Breast epithelium (tissue), 4 donors: ENCODE measurements at places on chromosomes 2 and 18. TPM values are rescaled to one million over a fixed set of nuclear protein-coding genes. Genes with fewer than 3 reads are reported as not detected.

The SLC38A11 gene
- 2.2 TPM for total RNA-seq

DNA sequence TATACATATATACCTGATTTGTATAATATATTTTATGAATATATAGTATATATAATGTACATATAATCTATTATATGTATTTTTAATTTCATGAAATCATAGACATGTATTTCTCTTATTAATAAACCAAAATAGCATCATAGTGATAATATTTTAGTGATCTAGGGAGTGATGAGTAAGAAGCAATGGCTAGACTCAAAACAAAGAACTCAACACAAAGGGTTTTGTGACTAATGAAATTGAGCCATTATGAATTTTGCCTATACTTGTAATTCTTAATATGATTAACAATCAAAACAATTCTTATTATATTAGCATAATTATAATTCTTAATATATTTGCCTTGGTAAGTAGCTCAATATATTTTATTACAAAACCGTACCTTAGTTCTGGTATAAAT is 1614.1 kb upstream of the TMEFF2 start:
- DNase-seq, result no peak

DNA sequence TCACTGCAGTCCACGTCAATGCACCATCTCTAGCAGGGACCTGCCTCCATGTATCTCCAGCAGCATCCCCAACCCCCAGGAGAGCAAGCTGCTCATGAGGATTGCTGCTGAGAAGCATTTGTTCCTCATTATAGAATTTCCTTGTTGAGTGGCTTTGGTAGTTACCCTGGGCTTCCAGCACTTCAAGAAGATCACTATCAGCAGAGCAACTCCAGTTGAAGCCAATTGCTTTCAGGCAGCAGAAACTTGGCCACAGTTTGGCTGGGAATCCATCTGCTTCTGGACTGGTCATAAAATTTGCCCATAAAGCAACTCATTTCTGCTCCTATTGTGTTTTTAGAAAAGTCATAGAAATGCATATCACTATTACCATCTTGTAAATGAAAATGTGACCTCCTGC is 17.4 kb downstream of the TRPM8 start:
- DNase-seq, result no peak

GRCh38 chr2:173751245-173751975 is 213.8 kb downstream of the SP3 start:
- no peak for DNase-seq

- no peak for DNase-seq
Measured at GRCh38 chr2:73922681-73923080, 4.0 kb upstream of the DGUOK start.

The UGT1A4 gene
- not detected for total RNA-seq

DNA sequence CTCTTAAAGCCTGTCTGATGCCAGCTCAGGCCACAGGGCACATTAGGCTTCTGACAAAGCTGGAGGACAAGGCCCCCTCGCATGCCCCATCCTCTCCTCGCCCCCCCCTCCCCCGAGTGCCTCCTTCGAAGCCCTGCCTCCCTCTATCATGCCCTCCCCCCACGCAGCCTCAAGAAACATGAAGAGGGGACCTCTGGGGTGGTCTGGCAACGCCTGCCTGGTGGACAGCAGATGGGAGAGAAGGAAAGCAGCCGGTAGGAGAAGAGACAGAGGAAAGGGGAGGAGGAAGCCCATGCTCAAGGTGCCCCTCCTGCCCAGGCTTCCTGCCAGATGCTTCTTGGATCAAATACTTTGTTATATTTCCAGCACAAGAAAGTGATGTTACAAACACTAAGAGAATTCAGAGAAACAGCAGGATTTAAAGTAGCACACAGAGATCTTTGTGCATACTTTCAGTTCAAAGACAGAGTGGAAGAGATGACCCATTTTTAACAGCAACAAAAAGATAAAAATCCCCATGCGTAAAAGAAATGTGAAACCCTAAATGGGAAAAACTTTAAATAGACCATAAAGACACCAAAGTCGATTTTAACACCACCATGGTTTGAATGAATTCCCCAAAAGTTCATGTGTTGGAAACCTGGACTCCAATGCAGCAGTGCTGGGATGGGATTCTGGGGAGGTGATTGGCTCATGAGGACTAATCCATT is 19.0 kb downstream of the BOK start:
- no peak for DNase-seq

The CDC42EP3 gene
- 35.7 TPM for total RNA-seq

The SOCS6 gene
- 17.9 TPM for total RNA-seq

The EGR4 gene
- not detected for total RNA-seq

DNA sequence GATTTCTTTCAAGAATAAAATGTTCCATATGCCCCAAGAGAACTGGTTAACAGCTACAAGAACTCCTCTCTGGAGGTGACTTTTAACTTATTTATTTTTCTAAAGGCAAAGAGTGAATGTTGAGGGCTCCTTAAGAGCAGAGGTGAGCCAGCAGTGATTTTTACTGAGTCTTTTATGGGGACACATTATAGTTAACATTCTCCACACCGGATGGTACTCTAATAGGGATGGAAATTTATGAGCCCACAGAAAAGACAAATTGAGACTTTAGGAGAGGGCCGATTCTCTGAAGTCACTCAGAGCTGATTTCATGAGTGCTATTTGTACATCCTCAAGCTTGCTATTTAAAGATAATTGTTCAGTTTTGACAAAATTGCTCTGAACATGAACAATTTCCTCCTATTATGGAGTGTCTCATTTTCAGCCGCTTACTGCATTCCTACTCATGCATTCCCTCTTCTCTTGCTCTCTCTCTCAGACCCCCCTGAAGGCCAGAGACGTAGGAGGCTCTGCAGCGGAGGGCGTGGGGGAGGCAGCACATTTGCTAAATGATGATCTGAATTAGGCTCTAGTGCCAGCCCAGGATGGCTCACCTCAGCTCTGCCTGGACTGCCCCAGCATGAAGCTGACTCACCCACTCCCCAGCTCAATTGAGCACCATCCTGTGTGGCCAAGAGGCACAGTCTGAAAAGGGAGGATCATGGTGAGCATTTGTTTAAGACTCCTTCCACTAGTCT is 5.9 kb upstream of the RPL37A start:
- no peak for DNase-seq

GRCh38 chr2:179019260-179019659 is 30.7 kb downstream of the CCDC141 start:
- no peak for DNase-seq

DNA sequence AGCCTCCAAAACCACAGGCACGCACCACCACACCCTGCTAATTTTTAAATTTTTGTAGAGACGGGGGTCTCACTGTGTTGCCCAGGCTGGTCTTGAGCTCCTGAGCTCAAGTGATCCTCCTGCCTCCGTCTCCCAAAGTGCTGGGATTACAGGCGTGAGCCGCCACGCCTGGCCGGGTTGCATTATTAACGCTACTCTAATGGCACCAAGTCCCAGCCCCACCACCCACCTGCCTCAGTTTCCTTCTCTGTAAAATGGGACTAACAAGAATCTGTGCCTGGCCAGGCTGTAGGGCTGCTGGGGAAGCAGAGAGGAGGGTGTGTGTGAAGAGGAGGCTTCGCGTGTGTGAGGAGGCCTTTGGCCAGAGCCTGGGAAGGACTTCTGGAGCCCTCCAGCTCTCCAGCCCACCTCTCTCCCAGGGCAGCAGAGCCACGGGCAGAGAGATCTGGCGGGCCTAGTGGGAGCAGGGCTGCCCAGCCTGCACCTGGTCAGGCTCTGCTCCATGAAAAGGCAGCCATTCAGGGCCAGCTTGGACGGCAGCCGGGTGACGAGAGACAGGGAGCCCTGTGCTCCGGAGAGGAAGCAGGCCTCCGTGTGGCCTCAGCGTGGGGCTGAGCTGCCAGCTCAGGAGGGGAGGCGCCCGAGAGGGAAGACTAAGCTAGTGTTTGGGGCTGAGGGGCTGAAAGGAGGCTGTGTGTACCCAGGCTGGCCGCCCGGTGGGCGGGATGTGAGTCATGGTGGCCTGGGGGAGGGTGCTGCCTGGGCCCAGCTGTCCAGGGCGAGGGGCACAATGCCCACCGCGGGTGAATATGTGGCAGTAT is 7.4 kb upstream of the B3GNT7 start:
- no peak for DNase-seq

The NT5DC4 gene
- not detected for total RNA-seq

DNA sequence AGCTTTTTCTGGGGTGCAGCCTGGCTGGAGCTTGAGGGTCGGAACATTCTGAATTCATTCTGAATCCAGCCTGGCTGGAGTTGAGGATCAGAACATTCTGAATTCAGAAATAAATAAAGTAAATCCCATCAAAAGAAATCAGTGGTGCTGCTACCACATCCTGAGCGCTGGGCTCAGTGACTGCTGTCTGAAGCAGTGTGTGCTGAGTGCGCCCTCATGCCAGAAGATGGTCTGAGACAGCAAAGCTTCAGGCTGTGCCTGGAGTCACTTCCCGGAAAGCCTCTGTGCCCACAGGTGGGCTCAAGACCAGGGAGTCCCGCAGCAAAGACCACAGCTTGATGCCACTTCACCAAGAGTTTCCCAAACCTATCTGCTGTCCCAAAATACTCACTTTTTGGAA is 187.9 kb downstream of the VAPA start:
- DNase-seq, result no peak

DNA sequence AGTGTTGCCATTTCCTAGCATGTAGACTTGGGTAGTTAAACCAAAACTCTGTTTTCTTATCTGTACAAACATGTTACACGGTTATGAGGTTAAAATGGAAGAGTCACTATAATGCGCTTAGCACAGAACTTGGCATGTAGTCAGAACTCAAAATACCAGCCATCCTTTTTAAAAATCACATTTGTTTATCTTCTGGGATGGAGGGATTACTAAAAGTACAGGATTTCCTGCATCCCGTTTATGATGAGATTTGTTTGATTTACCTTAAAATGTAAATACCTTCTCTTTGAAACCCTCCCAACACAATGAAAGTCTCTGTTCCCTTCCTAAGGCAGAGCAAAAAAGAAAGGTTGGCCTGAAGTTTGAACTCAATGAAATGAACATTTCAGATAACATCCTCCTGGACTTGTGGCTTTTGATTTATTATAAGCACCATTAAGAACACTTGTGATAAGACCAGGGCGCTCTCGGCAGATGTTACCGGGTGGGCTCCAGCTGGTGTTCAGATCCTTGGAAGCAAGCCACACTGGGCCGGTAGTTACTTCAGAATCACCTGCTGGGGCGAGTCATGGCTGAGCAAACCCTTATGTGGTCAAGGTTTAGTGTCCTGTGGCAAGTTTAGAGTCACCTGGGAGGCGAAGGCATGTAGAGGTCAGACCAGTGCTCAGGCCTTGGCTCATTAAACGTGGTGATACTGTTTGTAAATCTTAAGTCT is 105.7 kb downstream of the MGAT5 start:
- DNase-seq, result no peak

DNA sequence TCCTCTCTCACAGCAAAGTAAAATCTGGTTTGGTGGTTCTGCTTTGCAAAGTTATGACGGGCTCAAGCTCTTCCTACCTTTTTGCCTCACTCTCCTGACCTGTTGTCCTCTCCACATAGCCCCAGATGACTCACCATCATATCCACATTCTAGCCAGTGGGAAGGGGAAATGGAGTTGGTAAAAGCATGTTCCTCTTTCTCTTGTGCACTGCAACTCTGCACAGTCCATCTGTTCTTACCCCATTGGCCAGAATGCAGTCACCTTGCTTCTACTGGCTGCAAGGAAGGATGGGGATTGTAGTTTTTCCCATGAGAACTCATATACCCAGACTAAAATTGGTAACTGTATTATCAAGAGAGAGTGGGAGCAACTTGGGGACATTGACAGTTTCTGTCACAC is 50.4 kb upstream of the SMIM21 start:
- DNase-seq, result no peak

The PAX8 gene
- total RNA-seq, result under 0.01 TPM

GRCh38 chr2:213980883-213981282 is 430.0 kb upstream of the VWC2L start:
- no peak for DNase-seq

The PXDN gene
- total RNA-seq, result 108 TPM

DNA sequence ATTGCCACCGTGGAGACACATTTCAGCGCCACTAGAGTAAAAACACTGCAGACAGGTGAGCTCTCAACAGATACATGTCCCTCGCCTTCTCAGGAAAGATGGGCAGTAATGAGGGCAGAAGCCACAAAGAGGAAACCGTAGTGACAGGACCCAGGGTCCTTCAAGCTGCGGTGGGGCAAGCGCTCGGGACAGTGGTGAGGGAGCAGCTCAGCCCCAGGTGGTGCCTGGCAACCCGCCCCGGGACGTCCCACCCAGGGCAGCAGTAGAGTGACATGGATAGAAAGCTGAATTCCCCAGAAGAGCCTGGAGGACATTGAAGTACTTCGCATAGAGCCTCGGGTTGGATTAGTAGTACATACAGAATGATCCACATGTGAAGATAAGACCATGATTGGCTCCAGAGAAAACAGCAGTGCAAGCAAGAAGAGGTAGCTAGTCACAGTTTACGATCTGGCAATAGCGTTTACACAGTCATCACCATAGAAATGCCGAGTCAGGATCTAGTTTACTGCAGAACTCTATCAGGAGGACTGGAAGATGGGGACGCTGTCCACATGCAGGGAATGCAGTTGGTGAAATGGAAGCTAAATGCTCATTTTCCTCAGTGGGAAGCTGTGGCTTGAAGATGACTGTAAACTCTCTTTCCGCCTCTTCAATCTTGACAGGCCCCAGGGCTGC is 37.4 kb upstream of the ALPP start:
- no peak for DNase-seq

DNA sequence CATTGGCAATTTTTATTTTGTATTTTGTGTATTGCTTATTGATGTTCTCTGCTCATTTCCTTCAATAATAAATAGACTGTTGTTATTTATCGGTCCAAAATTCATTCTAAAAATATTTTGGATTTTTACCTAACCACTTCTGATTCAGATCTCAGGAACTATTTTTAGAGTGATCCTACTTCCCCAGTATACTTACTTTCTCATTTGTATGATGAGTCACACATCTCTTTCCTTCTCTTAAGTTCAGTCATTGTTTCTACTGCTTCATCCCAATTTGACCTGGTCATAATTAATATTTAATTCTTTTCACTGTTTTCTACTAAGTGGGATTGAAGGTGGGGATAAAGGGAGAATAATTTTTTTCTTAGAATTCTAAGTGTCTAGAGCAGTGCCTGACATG is 75.1 kb downstream of the AGPS start:
- no peak for DNase-seq

The MAP3K19 gene
- total RNA-seq, result not detected

The CRACDL gene
- total RNA-seq, result 12.1 TPM

GRCh38 chr2:199692489-199692888 is 158.5 kb downstream of the FTCDNL1 start:
- DNase-seq, result no peak

The ITGA4 gene
- total RNA-seq, result 12.5 TPM

The SP3 gene
- 134 TPM for total RNA-seq

The CIB4 gene
- not detected for total RNA-seq

- DNase-seq, result no peak
Measured at GRCh38 chr2:105744909-105745853, at the start of gene NCK2. TSS of gene NCK2 (plus strand) at chr2:105744912. CDS start at chr2:105855064, 110,152 bp downstream.

DNA sequence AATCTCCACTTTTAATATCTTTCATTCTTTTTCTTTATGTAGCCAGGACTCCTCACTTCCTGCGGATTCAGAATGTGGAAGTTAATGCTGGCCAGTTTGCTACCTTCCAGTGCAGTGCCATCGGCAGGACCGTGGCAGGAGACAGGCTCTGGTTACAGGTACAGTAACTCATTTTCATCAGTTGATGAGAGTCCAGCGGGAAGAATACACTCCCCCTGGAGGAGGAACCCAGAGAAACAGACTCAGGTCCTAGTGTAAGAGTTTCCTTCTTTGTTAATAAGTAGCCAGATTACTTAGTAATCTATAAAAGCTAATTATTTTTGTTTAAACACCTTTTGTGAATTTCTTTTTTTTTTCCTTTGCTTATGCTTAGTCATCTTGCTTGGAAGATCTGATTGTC is 359.4 kb downstream of the PTPRM start:
- no peak for DNase-seq

- no peak for DNase-seq
Measured at GRCh38 chr18:26435415-26436095, 112.8 kb downstream of the KCTD1 start.
